Stromal cell of bone marrow (primary cell): ENCODE measurements at places on chromosomes 5 and 9.
A peak's percentile ranks its signal among the peaks of the same experiment; 100 is the strongest.

GRCh38 chr5:147413266-147413665 is 96.6 kb downstream of the DPYSL3 start:
- no peak for DNase-seq

GRCh38 chr5:158619083-158619788 is 480.5 kb downstream of the EBF1 start:
- DNase-seq, result no peak

GRCh38 chr5:69493396-69494133 is 975 bp downstream of the OCLN start:
- no peak for DNase-seq

- no peak for DNase-seq
Observed at GRCh38 chr5:36017622-36018021, 26.4 kb upstream of the UGT3A1 start.

- no peak for DNase-seq
Observed at GRCh38 chr5:33888587-33888986, 3.2 kb downstream of the ADAMTS12 start.

DNA sequence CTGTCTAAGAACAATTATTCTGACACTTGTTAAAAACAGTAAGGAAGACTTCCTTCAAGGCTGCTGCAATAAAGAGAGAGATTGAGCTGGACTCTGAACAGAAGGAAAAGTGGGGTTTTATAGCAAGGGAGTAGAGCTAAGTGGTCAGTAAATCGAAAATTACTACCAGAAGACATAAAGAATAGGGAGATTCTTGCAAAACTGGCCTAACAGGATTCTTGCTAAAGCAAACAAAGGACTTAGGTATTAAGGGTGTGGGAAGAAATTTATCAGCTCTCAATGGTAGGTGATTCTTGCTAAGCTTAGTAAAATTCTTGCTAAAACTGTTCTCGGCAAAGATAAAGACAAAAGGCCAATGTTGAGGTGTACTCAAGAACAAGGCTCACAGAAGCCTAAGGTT is 300.5 kb downstream of the SLCO4C1 start:
- DNase-seq, result no peak

DNA sequence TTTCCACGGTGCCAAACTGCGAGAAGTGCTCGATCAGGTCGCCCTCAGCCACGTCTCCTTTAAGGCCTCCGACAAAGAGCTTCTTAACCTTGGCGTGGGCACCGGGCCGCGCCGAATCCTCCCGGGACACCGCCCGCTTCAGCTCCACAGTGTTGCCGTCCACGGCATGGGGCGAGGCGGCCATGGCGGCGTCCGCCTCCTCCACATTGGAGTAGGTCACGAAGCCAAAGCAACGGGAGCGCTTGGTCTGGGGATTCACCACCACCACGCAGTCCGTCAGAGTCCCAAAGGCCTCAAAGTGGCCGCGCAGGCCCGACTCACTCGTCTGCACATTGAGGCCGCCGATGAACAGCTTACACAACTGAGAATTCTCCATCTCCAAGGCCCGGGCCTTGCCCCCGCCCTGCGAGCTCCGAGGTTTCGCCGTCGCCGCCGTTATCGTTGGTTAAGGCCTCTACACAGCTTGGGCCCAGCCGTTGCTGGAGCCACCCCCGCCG is 424 bp downstream of the HNRNPA0 start:
- no peak for DNase-seq

- DNase-seq, result no peak
Observed at GRCh38 chr5:14842117-14842516, 29.5 kb downstream of the ANKH start.

GRCh38 chr9:97348871-97349270 is 41.4 kb downstream of the CCDC180 start:
- no peak for DNase-seq

GRCh38 chr5:175321927-175322532 is 122.0 kb downstream of the DRD1 start:
- no peak for DNase-seq

DNA sequence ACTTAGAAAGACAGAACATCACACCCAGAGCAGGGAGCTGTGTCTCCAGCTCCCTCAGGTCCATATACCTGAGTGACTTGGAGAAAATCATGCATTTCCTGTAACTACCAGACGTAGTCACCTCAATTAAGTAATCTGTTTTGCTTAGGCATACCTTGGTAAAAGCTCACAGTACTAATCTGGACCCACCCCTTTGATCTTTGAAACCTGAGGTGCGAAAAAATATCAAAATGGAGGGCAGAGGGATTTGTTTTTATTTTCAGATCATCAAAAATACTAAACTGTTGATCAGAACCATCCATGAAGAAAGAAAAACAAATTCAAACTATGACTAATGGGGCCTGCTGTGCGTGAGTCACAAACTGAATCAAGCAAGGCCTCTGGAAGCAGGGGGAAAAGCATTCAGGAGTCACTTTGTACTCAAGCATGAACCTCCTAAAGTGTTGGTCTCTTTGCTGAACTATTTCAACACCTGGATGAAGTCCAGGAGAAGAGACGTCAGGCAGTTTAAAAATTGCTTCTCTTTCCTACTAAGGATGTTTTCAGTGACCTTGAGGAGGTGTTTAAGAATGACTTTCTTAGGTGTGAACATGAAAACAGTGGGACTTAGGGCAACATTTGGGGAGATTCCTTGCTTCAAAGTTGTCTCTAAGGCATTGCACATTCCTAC is 76.3 kb downstream of the MUSK start:
- DNase-seq, result peak; percentile 98

- no peak for DNase-seq
Observed at GRCh38 chr5:66945389-66946349, 250.9 kb downstream of the CD180 start.

DNA sequence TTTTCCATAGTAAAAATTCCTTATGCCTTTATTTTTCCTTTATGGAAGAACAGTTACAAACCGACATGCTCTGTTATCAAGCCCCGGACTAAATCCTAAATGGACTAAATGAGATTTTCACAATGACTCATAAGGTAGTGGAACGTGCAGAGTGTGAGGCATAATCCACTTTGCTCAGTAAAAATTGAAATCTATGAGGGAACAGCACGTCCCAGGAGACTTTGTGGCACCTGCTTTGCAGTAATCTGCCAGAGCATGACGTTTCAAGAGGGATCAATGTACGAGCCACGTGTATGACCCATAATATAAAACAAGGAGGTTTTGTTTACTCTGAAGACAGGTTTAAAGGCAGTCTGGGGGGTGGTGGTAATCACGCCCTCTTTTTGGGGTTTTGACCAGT is 83.8 kb upstream of the GNA14 start:
- no peak for DNase-seq

- no peak for DNase-seq
Observed at GRCh38 chr9:133489253-133490190, 10.6 kb upstream of the SLC2A6 start.

GRCh38 chr5:82335806-82336205 is 57.7 kb upstream of the RPS23 start:
- peak; percentile 48 for DNase-seq

- no peak for DNase-seq
Observed at GRCh38 chr5:142095651-142096330, 12.8 kb upstream of the NDFIP1 start.

GRCh38 chr9:95993337-95993736 is 117.8 kb downstream of the ERCC6L2 start:
- no peak for DNase-seq

GRCh38 chr9:7286101-7286500 is 513.5 kb downstream of the DMAC1 start:
- DNase-seq, result no peak
